ENCODE measurements at places on chromosomes 6 and 20.

GRCh38 chr6:164418262-164418588, 891.2 kb downstream of the C6orf118 start:
- no peak overlapping the region for H3K27ac ChIP-seq
- no peaks in the 10 kb centered on the region for H3K4me1 ChIP-seq
- H3K36me3 ChIP-seq, result no peaks in the 10 kb centered on the region
- no peak overlapping the region for H3K4me3 ChIP-seq

DNA sequence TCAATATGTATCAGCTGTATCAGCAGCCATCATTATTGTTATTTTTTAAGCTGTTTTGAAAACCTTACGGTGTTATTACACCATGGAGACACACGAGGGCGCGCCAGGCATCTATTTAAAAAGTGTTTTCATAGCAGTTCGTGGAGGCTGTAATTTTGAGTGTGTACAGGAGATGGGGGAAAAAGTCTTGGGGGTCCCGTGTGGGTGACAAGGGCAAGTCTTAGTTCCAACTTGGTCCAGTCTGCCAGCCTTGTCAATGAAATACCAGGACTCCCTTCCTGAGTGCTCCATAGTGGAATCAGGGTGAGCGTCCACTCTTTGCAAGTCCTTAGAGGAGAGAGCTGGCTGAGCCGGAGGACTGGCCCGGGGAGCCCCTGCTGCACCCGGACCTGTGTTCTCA, 43.3 kb downstream of the SLC2A10 start:
- peaks cover 47% of the 10 kb centered on the region for H3K27me3 ChIP-seq
- peak; percentile 17 for DNase-seq
- no peak overlapping the region for H3K27ac ChIP-seq
- H3K4me1 ChIP-seq, result peaks cover 6% of the 10 kb centered on the region
- no peaks in the 10 kb centered on the region for H3K36me3 ChIP-seq
- no peak overlapping the region for H3K4me3 ChIP-seq

DNA sequence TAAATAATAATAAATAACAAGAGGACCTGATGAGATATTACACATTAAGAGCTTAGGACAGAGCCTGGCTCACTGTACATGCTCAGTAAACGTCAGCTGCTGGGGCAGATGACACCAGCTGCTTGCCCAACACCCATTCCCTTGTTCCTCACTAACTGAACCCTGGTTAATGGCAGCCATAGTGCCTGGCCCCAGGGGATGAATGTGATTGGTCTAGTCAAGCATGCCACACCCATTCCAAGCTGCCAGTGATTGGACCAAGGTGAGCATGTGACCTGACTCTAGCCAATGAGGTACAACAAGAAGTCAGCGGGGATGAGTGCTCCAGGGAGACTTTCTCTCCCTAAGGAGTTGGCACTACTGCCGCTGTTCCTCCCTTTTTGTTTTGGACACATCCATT, 85.1 kb upstream of the PTPN1 start:
- H3K4me1 ChIP-seq, result peaks cover 3% of the 10 kb centered on the region
- H3K27ac ChIP-seq, result no peak overlapping the region
- peaks cover 2% of the 10 kb centered on the region for H3K36me3 ChIP-seq
- H3K27me3 ChIP-seq, result peaks cover 27% of the 10 kb centered on the region
- DNase-seq, result no peak
- H3K4me3 ChIP-seq, result no peak overlapping the region

GRCh38 chr6:83901624-83902023, 42.1 kb downstream of the CYB5R4 start:
- H3K4me1 ChIP-seq, result peaks cover 3% of the 10 kb centered on the region
- H3K27me3 ChIP-seq, result no peaks in the 10 kb centered on the region
- DNase-seq, result no peak
- no peak overlapping the region for H3K27ac ChIP-seq
- no peaks in the 10 kb centered on the region for H3K36me3 ChIP-seq

GRCh38 chr6:3575701-3576100, 118.9 kb upstream of the SLC22A23 start:
- no peak overlapping the region for H3K27ac ChIP-seq
- no peak overlapping the region for H3K4me3 ChIP-seq
- H3K36me3 ChIP-seq, result peaks cover 3% of the 10 kb centered on the region
- no peak for DNase-seq
- peaks cover 67% of the 10 kb centered on the region for H3K27me3 ChIP-seq

GRCh38 chr6:164929408-164929977, 379.9 kb downstream of the C6orf118 start:
- H3K27me3 ChIP-seq, result no peaks in the 10 kb centered on the region
- H3K4me3 ChIP-seq, result no peak overlapping the region
- no peaks in the 10 kb centered on the region for H3K4me1 ChIP-seq
- no peaks in the 10 kb centered on the region for H3K36me3 ChIP-seq

DNA sequence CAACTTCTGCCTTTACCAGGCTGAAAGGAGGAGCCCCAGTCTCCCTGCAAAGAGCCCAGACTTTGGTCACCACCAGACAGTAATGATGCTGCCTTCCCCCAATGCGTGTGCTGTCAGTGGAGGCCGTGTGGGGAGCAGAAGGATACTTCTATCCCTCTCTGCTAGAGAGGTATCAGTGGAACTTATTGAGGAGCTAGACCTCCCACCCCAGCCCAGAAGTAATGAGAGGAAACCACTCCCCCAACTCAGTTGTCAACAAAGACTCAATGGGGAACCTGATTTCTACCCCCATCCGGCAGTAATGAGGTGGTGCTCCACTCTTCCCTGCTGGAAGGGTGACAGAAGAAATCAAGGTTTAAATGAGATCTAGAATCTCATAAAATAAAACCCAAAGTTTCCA, 4.4 kb upstream of the WFDC8 start:
- H3K36me3 ChIP-seq, result no peaks in the 10 kb centered on the region
- peaks cover 30% of the 10 kb centered on the region for H3K27me3 ChIP-seq
- H3K4me3 ChIP-seq, result no peak overlapping the region

DNA sequence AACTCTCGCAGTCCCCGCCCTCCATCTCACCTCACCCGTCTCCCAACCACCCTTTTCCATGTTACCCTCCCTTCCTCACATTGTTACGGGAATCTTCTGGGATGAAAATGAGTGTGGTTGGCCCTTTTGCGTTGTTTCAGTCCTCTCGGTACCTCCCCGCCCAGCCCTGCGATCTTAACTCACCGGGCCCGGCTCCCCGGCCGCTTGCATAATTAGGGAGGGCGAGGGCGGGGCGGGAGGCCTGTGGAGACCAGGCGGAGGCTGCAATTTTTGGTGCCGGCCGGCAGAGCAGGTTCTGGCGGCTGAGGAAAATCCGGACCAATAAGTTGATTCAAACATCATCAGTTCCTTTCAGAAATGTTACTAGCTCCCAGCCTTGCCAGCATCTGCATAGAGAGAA, 25.2 kb downstream of the TFAP2B start:
- no peaks in the 10 kb centered on the region for H3K4me1 ChIP-seq
- DNase-seq, result no peak
- H3K36me3 ChIP-seq, result no peaks in the 10 kb centered on the region
- peaks cover 85% of the 10 kb centered on the region for H3K27me3 ChIP-seq
- H3K4me3 ChIP-seq, result no peak overlapping the region
- H3K27ac ChIP-seq, result no peak overlapping the region

- DNase-seq, result no peak
- H3K4me3 ChIP-seq, result no peak overlapping the region
- H3K4me1 ChIP-seq, result peaks cover 9% of the 10 kb centered on the region
- H3K27me3 ChIP-seq, result no peaks in the 10 kb centered on the region
- H3K27ac ChIP-seq, result no peak overlapping the region
- H3K36me3 ChIP-seq, result peaks cover 4% of the 10 kb centered on the region
Measured at GRCh38 chr20:17651760-17652388, 30.2 kb downstream of the RRBP1 start.

DNA sequence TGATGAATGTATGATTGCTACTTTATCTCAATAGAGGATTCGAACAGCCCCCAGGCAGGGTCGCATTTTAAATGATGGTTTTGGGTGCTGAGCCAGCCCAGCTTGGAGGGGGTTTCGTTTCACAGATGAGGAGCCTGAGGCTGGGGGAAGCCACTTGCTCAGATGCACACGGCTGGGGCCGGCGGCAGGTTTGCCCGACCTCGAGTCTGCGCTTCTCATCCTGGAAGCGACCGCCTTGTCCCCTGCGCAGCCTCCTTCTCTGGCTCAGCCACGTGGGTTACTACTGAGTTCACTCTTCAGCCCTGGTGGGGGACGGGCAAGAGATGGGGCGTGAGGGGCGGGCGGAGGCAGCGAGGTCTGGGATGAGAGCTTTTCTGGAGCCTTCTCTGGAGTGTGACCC, 25.3 kb downstream of the NTSR1 start:
- H3K27ac ChIP-seq, result peak overlapping the region; percentile 47
- H3K36me3 ChIP-seq, result peaks cover 2% of the 10 kb centered on the region
- DNase-seq, result no peak
- H3K27me3 ChIP-seq, result no peaks in the 10 kb centered on the region
- H3K4me3 ChIP-seq, result no peak overlapping the region

- peaks cover 18% of the 10 kb centered on the region for H3K27me3 ChIP-seq
- H3K36me3 ChIP-seq, result no peaks in the 10 kb centered on the region
- H3K27ac ChIP-seq, result no peak overlapping the region
Measured at GRCh38 chr6:33755070-33755869, 8.6 kb upstream of the IP6K3 start.

- H3K27ac ChIP-seq, result peak overlapping the region; percentile 92
- peaks cover 11% of the 10 kb centered on the region for H3K36me3 ChIP-seq
- no peak for DNase-seq
- peaks cover 51% of the 10 kb centered on the region for H3K4me1 ChIP-seq
- no peaks in the 10 kb centered on the region for H3K27me3 ChIP-seq
Measured at GRCh38 chr20:44990425-44990824, 24.1 kb downstream of the STK4 start.

GRCh38 chr20:50277064-50277415, 86.4 kb downstream of the CEBPB start:
- peaks cover 43% of the 10 kb centered on the region for H3K27me3 ChIP-seq
- H3K4me3 ChIP-seq, result no peak overlapping the region
- peaks cover 3% of the 10 kb centered on the region for H3K4me1 ChIP-seq
- no peak for DNase-seq
- H3K36me3 ChIP-seq, result peaks cover 5% of the 10 kb centered on the region

DNA sequence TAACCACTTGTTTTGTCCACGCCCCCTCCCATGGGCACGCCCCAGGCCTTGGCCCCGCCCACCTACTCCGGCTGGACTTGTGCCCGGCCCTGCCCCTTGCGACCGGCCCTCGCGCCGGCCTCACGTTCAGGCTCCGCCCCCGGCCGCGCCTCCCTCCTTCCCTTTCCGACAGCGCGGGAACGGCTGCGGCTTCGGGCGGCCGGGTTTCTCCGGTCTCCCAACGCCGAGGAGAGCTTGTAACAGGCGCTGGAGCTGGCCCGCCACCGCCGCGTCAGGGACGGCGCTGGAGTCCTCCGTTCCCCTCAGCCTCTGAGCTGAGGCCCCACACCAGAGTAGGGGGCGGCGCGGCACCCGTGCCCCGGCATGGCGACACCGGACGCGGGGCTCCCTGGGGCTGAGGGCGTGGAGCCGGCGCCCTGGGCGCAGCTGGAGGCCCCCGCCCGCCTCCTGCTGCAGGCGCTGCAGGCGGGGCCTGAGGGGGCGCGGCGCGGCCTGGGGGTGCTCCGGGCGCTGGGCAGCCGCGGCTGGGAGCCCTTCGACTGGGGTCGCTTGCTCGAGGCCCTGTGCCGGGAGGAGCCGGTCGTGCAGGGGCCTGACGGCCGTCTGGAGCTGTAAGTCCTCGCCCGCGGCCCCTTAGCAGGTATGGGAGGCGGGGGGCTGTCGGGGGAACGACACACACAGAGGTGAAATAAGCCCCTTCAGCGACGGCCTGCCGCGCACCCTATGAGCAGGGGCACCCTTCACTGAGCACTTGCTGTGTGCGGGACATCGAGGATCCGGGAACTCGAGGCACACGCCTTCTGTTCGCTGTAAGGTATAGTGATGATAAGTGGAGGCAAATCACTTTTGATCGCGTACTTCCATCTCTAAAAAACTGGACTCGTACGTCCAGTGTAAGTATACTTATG, at the start of gene FANCE:
Gene FANCE, plus strand, starts transcription at position 156 of the 908 bp plus-strand sequence. Its CDS starts 208 bp downstream, at position 364.
- peak within 1 kb of the TSS; percentile 84 for H3K4me3 ChIP-seq
- DNase-seq, result peak; percentile 86
- no peaks in the 10 kb centered on the region for H3K27me3 ChIP-seq

- H3K27me3 ChIP-seq, result no peaks in the 10 kb centered on the region
- H3K4me3 ChIP-seq, result no peak overlapping the region
- no peak for DNase-seq
- no peaks in the 10 kb centered on the region for H3K36me3 ChIP-seq
Measured at GRCh38 chr6:15449011-15449410, 203.1 kb downstream of the JARID2 start.

GRCh38 chr6:4134841-4135664, at the start of gene ECI2:
Gene ECI2 (minus strand): TSS chr6:4135575. CDS start chr6:4135560, 15 bp downstream.
- peak within 1 kb of the TSS; percentile 96 for H3K4me3 ChIP-seq
- H3K27ac ChIP-seq, result peak within 1 kb of the TSS; percentile 81
- DNase-seq, result peak; percentile 38
- H3K36me3 ChIP-seq, result no peaks in the 10 kb centered on the region
- H3K27me3 ChIP-seq, result no peaks in the 10 kb centered on the region
- peaks cover 24% of the 10 kb centered on the region for H3K4me1 ChIP-seq

- H3K27me3 ChIP-seq, result peaks cover 16% of the 10 kb centered on the region
- no peak overlapping the region for H3K27ac ChIP-seq
- no peak overlapping the region for H3K4me3 ChIP-seq
- H3K36me3 ChIP-seq, result peaks cover 3% of the 10 kb centered on the region
- no peak for DNase-seq
Measured at GRCh38 chr6:150857062-150857944, 8.2 kb upstream of the MTHFD1L start.

GRCh38 chr6:163369141-163369540, 45.4 kb upstream of the QKI start:
- H3K36me3 ChIP-seq, result no peaks in the 10 kb centered on the region
- DNase-seq, result no peak
- H3K27ac ChIP-seq, result no peak overlapping the region
- H3K27me3 ChIP-seq, result peaks cover 47% of the 10 kb centered on the region
- no peak overlapping the region for H3K4me3 ChIP-seq

DNA sequence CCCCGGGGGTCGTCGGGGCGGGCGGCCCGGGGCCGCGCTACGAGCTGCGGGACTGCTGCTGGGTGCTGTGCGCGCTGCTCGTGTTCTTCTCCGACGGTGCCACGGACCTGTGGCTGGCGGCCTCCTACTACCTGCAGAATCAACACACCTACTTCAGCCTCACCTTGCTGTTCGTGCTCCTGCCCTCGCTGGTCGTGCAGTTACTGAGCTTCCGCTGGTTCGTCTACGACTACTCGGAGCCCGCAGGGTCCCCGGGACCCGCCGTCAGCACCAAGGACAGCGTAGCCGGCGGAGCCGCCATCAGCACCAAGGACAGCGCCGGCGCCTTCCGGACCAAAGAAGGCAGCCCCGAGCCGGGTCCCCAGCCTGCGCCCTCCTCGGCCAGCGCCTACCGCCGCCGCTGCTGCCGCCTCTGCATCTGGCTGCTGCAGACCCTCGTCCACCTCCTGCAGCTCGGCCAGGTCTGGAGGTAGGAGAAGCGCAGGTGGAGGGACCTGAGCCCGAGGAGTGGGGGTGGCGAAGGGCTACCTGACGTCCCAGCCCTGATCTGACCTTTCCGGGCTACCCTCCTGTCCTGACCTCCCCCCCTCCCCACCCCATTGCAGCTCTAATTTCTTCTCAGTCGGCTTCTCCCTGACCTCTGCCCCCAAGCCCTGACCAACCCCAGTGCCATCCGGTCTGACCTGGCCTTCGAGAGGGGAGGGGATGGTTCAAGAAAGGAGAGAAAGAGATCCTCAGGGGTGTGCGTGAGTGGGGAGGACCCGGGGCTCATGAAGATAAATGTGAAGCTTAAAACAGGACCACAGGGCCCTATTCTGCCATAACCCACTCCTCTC, 558 bp downstream of the XKR7 start:
- H3K4me1 ChIP-seq, result peaks cover 2% of the 10 kb centered on the region
- H3K27me3 ChIP-seq, result peaks cover 82% of the 10 kb centered on the region
- peak; percentile 74 for DNase-seq
- H3K4me3 ChIP-seq, result peak overlapping the region; percentile 78
- no peak overlapping the region for H3K27ac ChIP-seq

- no peak for DNase-seq
- no peak overlapping the region for H3K4me3 ChIP-seq
- H3K27ac ChIP-seq, result no peak overlapping the region
- no peaks in the 10 kb centered on the region for H3K4me1 ChIP-seq
- H3K27me3 ChIP-seq, result no peaks in the 10 kb centered on the region
Measured at GRCh38 chr20:9215539-9215938, 146.7 kb downstream of the PLCB4 start.

All from T-helper 17 cell (primary cell).